A172 (cell line): ENCODE measurements at places on chromosomes 7 and 10.

DNA sequence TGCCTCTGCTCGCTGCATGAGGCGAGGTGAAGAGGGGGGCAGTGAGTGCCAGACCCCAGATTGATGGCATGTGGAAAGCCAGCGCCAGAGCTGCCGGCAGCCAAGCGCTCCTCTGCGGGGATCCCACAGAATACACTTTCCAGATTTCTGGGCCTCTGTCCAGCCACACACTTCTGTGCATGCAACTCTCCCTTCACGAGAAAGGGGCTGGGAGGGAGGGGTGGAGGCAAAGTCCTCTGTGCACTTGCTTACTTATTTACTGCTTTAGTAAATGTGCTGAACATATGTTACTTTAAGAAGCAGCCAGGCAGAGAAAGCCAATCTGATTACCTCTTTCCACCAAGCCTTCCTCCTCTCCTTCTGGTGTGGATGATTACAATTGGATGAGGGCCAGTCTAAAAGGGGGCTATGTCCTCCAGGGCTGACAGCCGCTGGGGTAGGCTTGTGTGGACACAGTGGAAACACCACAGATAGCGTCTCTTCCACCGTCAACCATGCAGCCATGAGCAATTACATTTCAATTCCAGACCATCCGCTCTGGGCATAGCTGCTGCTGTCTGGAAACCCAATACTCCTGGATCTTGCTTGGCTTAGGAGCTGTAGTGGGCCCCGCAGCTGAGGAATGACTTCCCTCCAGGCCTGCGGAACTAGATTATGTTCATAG lies 322.8 kb upstream of the ANKRD30A start:
- DNase-seq: no peak

DNA sequence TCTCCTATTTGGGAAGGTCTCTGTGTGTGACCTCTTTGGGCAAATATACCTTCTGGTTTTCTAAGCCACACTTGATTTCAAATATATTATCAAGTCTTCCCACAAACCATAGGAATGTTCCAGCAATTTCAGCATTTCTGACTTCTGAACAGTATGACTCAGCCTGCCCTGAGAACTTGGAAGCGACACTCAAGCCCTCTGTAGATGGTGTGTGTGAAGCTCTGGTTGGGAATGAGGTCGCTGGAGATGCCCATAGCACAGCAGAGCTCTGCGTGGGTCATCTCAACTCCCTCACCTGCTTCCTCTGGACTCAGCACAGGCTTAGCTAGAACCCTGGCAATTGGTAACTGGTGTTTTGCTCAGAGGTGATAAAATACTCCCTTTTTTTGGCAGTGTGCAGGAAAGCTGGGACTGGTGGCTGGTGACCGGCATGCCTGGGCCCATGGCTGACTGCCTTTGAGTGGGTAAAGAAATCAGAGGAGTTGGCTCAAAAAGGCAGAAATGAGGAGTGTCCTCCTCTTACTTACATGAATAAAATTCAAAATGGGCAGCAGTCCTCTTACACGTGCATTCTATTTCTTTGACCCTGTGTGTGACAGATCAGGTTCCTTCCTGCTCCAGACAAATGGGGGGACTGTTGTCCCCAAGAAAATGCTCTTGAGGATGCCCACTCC lies 87.5 kb upstream of the NRP1 start:
- peak; percentile 85 for DNase-seq

GRCh38 chr10:110392868-110393740 lies 88.4 kb upstream of the SMNDC1 start:
- peak; percentile 57 for DNase-seq

- DNase-seq: no peak
Observed at GRCh38 chr7:111223802-111224253, 132.9 kb downstream of the LRRN3 start.

GRCh38 chr7:96638669-96639068 lies 71.0 kb downstream of the SEM1 start:
- no peak for DNase-seq

GRCh38 chr7:46571996-46572395 lies 650.9 kb upstream of the IGFBP3 start:
- no peak for DNase-seq

DNA sequence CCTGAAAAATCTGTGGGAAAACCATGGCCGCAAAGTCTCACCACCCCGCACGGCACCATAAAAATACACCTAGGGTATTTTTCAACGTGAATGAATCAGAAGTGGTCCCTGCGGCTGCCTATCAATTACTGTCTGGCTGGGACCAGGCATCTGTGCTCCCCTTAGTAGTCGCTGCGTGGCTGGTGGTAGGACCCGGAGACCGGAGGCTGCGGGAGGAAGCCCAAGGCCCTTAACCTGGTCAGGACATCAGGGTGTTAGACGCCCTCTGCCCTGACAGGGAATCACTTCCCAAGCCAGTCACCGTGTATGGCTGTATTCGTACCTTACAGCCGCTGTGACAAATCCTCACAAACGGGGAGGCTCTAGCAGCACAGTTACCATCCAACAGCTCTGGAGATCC lies 141.5 kb upstream of the PPP2R2D start:
- no peak for DNase-seq

DNA sequence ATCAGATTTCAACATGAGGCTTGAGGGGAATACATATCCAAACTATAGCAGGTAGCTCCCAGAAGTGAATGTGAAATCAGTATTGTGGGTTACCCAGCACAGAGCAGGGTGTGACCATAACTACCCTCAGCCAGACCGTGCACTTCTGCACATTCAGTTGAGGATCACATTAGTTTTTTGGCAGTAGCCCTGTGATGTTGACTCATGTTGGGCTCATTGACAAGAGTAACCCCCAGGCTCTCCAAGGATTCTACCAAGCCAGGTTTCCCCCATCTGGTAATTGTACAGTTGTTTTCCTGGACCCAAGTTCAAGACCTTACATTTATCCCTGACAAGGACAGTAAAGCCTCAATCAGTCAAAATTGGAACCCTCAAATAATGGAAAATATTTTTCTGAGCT lies 11.7 kb upstream of the CPA4 start:
- no peak for DNase-seq

DNA sequence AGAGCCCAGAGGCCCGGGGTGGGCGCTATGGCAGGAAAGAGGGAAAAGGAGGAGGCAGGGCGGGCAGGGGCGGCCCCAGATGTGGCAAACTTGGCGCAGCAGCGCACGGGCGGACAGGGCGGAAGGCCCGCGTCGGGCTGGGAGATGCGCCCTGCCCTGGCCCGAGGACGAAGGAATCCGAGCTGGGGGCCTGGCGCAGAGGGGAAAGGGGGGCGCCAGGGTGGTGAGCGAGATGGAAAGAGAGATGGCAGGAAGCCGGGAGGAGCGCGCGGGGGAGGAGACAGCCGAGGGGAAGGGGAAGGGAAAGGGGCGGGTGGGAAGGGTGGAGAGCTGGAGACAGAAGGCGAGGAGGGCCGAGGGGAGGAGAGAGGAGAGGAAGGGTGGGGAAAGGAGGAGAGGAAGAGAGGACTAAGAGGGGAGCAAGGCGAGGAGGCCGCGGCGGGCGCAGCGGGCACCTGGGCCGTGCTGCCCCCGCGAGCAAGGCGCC lies at the start of gene MARVELD1:
Gene MARVELD1 (plus strand): TSS at position 392 of the 487 bp plus-strand sequence. CDS start 147 bp downstream, outside the sequence.
- peak; percentile 68 for DNase-seq

DNA sequence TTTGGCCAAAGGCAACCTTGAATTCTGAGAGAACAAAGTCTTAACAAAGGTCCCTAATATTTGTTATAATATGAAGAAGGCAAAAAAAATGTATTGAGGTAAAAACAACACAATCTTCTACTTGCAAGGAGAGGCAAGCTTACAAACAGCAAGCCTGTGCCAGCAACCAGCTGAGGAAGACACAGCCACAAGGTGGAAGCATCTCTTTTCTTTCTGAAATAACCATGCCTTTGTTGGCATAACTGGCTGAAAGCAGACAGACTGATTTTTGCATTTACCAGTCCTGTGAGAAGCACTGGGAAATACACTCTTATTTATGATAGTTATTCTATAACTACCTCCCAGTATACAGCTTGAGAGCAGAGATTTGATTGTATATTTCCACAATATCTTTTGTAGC lies 292.0 kb downstream of the PHTF2 start:
- no peak for DNase-seq

GRCh38 chr10:48794074-48794473 lies 109.4 kb downstream of the WDFY4 start:
- no peak for DNase-seq

DNA sequence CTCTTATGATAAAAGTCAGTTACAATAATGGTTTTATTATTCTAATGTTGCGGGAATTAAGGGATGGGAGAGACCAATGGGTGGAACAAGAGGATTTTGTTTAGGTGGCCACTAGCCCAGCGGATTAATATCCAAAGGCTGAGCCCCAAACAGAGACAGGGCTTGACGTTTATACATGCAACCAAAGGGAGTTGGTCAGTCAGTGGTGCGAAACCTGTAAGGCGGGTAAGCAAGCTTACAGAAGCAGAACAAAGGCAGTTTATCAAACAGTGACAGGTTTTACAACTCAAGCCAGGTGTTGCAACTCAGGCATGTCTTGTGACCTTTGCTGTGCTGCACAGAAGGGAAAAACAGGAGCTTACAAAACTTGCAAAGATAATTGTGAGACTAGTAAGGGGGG lies 622.9 kb upstream of the MBL2 start:
- no peak for DNase-seq

DNA sequence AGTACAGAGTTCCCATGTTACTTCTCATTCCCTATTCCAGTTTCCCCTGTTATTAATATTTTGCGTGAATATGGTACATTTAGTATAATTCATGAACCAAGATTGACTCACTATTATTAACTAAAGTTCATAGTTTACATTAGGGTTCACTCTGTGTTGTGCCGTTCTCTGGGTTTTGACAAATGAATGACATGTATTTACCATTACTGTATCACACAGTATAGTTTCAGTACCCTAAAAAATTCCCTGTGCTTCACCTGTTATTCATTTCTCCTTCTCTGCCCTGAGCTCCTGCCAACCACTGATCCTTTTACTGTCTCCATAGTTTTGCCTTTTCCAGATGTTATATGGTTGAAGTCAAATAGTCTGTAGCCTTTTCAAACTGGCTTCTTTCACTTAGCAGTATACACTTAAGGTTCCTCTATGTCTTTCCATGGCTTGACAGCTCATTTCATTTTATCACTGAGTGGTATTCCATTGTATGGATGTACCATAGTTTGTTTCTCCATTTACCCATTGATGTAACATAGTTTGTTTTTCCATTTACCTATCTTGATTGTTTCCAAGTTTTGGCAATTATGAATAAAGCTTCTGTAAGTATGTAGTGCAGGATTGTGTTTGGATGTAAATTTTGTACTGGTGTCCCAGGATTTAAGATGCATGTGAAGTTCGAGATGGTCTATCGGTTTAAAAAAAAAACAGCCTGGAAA lies 58.8 kb downstream of the CDK14 start:
- no peak for DNase-seq

- no peak for DNase-seq
Observed at GRCh38 chr10:125415006-125415633, 254.8 kb upstream of the CTBP2 start.

GRCh38 chr7:132590162-132590561 lies 13.9 kb upstream of the PLXNA4 start:
- no peak for DNase-seq

DNA sequence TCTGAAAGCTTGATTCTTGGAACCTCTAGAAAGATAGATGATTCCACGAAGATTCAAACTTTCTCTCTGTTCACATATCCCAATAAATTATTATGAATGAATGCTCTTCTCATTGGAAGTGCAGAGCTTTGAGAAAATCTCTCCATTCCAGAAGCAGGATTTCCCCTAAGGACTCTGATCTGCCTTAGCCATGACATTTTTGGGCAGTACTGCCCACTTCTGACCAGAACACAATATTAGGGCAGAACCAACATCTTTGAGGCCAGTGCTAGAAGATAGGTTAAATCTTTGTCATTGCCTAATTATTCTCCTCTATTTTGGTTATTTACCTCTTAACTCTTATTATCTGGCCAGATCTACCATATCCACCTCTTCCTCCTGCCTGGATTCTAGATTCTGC lies 49.9 kb downstream of the ARMC3 start:
- DNase-seq: no peak

- no peak for DNase-seq
Observed at GRCh38 chr10:74186678-74187077, 35.7 kb downstream of the ADK start.

- DNase-seq: no peak
Observed at GRCh38 chr10:118626953-118627352, 31.5 kb upstream of the PRLHR start.

DNA sequence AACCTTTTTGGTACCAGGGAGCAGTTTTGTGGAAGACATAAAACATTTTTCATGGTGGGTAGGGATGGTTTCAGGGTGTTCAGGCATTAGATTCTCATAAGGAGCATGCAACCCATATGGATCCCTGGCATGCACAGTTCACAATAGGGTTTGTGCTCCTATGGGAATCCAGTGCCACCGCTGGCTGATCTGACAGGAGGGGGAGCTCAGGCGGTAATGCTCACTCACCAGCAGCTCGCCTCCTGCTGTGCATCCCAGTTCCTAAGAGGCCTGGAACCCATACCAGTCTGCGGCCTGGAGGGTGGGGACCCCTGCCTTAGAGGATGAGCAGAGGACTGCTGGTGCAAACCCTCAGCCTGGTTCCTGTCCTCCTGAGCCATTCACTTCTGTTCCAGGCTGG lies 561.7 kb downstream of the SDK1 start:
- DNase-seq: no peak
